Stimulated activated CD4-positive, alpha-beta T cell treated with anti-CD3 and anti-CD28 coated beads, Interleukin-1b, Interleukin-23, amount 100 ng/mL, for 48 hours (primary cell): ENCODE measurements at places on chromosomes 2 and 18.

GRCh38 chr2:48448274-48449061 lies 81.5 kb upstream of the STON1 start:
- no peak for DNase-seq

GRCh38 chr18:48833701-48834412 lies 116.9 kb downstream of the SMAD7 start:
- peak; percentile 72 for DNase-seq

DNA sequence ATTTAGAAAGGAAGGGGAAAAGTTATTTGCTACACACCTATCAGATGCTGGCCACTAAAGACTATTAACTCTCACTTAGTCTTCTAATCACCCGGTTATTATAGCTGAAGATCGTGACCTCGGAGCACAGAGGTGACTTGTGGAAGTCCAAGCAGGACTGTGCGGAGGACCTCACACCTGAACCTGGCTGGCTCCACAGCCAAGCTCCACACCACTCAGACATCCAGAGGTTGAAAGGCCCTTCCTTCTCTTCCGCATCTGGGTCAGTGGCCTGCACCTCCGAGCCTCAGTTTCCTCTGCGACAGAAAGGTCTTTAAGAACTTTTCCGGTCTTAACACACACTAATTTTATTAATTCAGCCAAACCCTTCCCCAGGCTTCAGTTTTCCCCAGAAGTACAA lies 57.9 kb downstream of the TNS1 start:
- DNase-seq: no peak

DNA sequence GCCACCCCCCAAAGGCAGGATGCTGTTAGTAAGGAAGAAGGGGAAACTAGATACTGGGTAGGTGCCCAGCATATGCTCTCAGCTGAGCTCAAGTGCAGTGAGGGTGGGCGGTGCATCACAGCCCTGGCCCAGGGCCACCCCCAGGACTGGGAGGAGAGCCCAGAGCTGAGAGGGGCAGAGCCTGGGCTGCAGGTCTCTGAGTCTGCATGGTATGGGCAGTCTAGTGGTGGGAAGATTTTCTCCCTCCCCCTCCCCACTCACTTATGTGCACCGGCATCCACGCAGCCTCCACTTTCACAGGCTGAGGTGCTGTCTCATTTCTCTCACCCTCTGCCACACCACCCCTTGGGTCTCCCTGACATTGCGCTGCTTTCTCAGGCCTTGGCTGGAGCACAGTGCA lies 48.5 kb upstream of the CAB39 start:
- DNase-seq: no peak

- peak; percentile 13 for DNase-seq
These were observed 40.8 kb upstream of the RPRM start for GRCh38 chr2:153519257-153519875.

DNA sequence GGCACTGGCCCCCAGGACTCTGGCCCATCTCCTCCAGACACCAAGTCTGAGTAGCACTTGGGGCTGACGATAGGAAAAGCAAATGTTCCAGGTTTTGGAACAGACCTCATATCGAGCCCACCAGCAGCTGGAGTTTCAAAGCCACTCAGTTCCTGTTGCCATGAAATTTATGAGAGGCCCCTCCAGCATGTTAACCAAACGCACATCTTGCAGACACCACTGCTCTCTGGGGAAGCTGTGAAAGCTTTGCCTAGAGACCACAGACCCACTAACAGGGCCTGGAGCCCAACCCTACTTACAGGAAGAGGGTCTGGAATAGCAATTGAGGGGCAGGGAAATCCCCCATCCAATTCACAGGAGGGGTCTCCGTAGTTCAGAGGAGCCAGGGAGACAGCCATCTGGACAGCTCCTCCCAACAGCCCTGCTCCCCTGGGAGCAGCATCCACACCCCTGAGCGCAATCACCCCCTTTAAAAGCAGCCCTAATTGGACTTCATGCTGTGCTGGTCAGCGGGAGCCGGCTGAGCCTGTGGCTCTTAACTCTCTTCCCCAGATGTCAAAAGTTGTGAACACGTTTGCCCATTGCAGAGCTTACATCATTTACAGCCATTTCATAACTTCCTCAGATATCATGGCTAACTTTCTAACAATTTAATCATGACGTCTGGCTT lies 81.3 kb downstream of the TGFA start:
- no peak for DNase-seq

GRCh38 chr2:190094316-190094871 lies 31.9 kb upstream of the MSTN start:
- DNase-seq: no peak

DNA sequence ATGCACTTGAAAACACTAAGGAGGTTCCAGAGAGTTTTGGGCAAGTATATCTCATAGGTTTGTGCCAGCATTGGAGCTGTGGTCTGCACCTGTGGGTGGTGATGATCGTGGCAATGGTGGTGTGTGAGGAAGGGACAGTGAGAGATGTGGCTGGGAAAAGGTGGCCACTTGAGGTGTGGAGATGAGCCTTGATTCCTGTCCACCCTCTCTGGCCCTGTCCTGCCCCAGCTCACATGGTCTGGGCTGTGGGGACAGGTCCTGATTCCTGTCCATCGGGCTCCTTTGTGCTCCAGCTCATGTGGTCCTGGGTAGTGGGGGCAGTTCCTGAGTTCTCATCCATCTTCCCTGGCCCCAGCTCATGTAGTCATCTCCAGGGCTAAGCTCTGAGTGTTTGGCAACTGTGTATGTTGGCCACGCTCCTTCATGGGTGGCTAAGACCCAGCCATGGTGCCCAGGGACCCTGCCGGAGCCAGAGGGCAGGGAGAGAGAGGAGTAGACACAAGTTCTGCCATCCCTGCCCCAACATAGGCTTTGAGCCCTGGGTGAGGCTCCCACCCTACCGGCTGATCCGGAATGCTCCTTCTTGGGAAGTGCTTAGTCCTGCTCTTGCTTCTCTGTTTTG lies 294.4 kb upstream of the HDAC4 start:
- no peak for DNase-seq

- no peak for DNase-seq
These were observed 182.5 kb upstream of the OSR1 start for GRCh38 chr2:19540739-19541525.

DNA sequence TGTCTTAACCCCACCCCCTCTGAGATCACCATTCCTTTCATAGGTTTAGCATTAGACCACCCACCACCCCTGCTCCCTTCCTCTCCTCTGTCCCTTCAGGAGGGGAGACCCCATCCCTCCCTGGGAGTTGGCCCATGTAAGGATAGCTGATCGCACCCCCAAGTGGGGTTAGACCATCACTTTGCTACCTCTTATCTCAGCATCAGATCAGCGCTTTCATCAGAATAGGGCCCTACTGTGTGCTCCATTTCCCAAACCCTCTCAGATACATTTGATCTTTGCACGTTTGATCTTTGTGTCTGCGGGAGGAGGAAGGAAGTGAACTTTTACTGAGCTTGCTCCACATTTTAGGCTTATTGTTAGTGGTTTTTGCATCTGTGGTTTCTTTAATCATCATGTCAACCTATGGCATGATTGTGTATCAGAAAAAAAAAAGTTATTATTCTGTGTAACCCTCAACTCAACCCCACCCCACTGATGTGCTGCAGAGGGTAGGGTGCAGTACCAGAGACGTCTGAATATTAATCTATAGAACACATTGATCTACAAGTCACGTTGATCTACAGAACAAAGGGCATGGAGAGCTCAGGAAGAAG lies 81.2 kb downstream of the PDCL3 start:
- DNase-seq: no peak

GRCh38 chr2:185790361-185790760 lies 51.8 kb downstream of the FSIP2 start:
- DNase-seq: no peak

GRCh38 chr18:49094136-49094535 lies 143.4 kb upstream of the SMAD7 start:
- DNase-seq: no peak

DNA sequence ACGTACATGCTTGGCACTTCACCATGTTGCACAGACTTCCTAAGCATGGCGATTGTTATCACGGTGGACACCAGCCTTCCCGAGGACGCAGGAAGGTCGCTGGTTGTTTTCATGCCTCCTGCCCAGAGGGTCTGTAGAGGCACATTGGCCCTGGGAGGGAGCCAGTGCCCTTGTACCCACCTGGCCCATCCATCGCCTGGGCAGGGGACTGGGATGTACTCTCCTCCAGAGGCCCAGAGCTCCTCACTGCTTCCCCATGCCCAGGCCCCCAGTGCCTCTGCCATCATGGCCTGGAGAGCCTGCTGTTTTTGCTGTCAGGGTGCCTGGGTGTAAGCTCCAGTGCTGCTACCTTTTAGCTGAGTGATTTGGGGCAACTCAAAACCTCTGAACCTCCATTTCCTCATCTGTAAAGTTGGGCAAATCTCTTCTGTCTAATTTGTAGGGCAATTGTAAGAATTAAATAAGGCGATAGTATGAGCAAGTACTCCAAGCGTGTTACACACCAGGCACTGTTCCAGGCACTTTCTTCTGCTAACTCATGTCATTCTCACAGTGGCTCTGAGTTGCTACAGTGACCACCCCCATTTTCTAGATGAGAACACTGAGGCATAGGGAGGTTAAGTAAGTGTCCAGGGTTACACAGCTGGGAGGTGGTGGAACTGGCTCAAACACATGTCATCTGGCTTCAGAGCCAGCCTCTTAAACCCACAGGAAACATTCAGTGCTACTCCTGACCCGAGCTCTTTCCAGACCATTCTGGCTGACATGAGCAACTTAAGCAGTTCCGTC lies 45.3 kb downstream of the GREB1 start:
- no peak for DNase-seq

- peak; percentile 31 for DNase-seq
These were observed 59.8 kb upstream of the PELI1 start for GRCh38 chr2:64203858-64204632.

GRCh38 chr2:152716805-152717227 lies 445 bp downstream of the PRPF40A start:
- DNase-seq: peak; percentile 28

DNA sequence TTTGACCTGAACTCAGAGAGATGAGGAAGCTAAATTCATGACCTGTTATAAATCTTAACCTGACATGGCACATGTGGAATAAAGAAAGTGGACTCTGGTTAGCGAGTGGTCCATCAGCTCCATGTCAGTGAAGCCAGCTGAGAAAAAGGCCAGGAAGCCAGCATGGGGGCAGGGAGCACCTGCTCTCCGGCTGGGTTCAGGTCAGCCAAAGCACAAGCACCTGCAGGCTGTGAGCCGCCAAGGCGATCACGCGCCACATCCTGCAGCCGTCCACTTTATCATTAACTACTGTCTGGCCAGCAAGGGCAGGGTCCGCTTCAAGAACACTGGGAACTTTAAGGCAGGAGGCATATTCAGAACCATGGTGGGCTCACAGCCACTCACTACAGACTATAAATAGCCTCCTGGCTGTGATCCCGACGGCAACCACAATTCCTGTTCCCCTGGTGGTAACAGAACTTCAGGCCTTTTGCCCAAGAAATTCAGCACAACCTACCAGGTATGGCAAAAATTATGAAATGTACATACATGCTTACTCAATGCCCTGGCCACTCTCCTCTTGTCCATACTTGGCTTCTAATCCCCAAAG lies 35.5 kb downstream of the ACVR1 start:
- no peak for DNase-seq

- DNase-seq: no peak
These were observed 15.8 kb upstream of the ASPRV1 start for GRCh38 chr2:69977186-69977585.

- DNase-seq: no peak
These were observed 4.1 kb downstream of the RRM2 start for GRCh38 chr2:10126632-10127026.

GRCh38 chr18:54147439-54147838 lies 77.0 kb downstream of the MBD2 start:
- peak; percentile 32 for DNase-seq

DNA sequence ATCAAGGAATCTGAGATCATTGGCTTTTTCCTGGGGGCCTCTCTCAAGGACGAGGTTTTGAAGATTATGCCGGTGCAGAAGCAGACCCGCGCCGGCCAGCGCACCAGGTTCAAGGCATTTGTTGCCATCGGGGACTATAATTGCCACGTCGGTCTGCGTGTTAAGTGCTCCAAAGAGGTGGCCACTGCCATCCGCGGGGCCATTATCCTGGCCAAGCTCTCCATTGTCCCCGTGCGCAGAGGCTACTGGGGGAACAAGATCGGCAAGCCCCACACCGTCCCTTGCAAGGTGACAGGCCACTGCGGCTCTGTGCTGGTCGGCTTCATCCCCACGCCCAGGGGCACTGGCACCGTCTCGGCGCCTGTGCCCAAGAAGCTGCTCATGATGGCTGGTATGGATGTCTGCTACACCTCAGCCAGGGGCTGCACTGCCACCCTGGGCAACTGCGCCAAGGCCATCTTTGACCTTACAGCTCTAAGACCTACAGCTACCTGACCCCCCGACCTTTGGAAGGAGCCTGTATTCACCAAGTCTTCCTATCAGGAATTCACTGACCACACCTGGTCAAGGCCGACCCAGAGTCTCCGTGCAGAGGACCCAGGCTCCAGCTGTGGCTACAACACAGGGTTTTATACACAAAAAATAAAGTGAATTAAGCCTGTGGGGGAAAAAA lies 141.8 kb downstream of the SOCS6 start:
- DNase-seq: no peak

GRCh38 chr2:150925611-150926010 lies 336.1 kb downstream of the RBM43 start:
- DNase-seq: no peak

GRCh38 chr18:57446322-57446721 lies 11.1 kb downstream of the ONECUT2 start:
- no peak for DNase-seq
